Liver (tissue), 10 donors: ENCODE measurements at places on chromosomes 1 and 21. TPM values are rescaled to one million over a fixed set of nuclear protein-coding genes. Genes with fewer than 3 reads are reported as not detected.

DNA sequence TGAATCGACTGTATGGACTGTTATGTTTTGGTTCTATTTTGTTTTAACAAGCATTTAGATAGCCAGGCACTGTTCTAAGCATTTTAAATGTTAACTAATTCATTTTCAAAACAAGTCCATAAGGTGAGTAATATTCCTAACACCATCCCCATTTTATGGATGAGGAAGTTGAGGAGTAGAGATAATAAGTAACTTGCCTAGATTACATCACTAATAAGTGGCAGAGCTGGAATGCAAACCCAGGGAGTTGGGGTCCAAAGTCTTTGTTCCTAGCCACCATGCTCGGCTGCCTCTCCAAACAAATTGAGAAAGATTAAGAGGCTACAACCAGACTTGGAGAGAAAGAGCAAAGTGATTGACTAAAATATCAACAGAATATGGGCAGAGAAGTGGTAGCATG lies 12.6 kb upstream of the LEPR start:
- DNase-seq = no peak

- DNase-seq = no peak
Measured at GRCh38 chr1:208807446-208808127, 563.4 kb upstream of the PLXNA2 start.

DNA sequence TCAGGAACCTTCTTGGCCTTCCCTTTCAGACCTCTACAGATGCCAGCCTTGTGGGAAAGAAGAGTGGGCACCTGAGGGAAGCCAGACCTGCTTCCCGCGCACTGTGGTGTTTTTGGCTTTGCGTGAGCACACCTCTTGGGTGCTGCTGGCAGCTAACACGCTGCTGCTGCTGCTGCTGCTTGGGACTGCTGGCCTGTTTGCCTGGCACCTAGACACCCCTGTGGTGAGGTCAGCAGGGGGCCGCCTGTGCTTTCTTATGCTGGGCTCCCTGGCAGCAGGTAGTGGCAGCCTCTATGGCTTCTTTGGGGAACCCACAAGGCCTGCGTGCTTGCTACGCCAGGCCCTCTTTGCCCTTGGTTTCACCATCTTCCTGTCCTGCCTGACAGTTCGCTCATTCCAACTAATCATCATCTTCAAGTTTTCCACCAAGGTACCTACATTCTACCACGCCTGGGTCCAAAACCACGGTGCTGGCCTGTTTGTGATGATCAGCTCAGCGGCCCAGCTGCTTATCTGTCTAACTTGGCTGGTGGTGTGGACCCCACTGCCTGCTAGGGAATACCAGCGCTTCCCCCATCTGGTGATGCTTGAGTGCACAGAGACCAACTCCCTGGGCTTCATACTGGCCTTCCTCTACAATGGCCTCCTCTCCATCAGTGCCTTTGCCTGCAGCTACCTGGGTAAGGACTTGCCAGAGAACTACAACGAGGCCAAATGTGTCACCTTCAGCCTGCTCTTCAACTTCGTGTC lies 995 bp upstream of the ZBTB48 start:
- DNase-seq = no peak

DNA sequence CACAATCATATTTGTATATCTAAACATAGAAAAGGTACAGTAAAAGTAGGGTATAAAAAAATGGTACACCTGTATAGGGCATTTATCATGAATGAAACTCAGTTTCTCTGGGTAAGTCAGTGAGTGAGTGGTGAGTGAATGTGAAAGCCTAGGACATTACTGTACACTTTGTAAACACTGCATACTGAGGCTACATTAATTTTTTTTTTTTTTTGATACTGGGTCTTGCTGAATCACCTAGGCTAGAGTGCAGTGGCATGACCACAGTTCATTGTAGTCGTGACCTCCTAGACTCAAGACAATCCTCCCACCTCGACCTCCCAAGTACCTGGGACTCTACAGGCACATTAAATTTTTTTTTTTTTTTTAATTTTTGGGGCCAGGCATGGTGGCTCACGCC lies 27.8 kb downstream of the FBXO28 start:
- no peak for DNase-seq

DNA sequence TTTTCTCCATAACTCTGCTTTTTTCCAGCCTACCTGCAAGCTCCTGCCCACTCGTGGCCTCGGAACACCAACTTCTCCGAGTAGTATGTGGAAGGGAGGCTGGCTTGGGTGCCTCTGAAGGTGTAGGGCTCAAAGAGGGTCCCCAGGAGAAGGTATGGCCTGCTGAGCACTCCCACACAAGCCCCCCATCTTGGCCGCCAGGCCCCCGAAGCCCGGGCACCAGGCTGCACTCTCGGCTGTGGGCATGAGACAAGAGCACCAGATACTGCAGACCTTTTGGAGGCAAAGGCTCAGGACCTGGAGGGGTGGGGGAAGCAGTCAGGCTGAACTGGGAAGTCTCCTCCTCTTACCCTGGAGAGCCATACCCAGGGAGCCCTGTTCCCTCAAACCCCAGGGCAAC lies 1.7 kb downstream of the ZNF692 start:
- DNase-seq = no peak

DNA sequence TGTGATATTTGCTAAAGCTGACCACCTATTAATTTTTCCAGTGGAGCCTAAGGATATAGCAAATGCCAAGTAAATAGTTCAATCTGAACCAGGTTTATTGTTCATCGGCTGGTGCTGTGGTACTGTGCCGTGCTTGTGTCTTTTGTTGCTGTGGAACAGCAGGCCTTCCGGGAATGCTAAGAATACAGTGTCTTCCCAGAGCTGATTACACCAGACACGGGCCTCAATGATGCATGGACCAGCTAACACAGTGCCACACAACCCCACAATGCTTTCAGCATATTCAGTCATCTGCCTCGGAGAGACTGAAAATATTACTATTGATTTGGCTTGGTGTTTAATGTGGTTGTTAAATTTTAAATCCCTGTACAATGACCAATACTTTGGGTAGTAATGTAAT lies 415.4 kb downstream of the PTBP2 start:
- DNase-seq = no peak

- DNase-seq = no peak
Measured at GRCh38 chr1:28426831-28427230, 57.3 kb downstream of the PHACTR4 start.

DNA sequence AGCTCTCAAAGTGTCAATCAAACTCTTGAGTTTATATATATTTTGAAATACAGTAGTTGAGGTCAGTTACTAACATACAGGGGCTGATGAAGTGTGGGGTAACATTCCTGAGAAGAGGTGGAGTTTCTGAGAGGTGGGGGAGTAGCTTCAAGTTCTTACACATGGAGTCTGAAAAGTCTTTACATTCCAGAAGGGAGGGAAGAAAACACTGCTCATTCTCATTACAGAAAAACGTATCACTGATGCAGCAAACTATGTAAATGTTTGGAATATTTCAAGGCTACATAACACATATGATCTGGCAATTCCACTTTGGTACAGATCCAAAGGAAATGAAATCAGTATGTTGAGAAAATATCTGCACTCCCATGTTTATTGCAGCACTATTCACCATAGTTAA lies 1065.8 kb upstream of the B3GALT2 start:
- no peak for DNase-seq

GRCh38 chr1:11693024-11693590 lies 1.6 kb downstream of the DRAXIN start:
- DNase-seq = no peak

DNA sequence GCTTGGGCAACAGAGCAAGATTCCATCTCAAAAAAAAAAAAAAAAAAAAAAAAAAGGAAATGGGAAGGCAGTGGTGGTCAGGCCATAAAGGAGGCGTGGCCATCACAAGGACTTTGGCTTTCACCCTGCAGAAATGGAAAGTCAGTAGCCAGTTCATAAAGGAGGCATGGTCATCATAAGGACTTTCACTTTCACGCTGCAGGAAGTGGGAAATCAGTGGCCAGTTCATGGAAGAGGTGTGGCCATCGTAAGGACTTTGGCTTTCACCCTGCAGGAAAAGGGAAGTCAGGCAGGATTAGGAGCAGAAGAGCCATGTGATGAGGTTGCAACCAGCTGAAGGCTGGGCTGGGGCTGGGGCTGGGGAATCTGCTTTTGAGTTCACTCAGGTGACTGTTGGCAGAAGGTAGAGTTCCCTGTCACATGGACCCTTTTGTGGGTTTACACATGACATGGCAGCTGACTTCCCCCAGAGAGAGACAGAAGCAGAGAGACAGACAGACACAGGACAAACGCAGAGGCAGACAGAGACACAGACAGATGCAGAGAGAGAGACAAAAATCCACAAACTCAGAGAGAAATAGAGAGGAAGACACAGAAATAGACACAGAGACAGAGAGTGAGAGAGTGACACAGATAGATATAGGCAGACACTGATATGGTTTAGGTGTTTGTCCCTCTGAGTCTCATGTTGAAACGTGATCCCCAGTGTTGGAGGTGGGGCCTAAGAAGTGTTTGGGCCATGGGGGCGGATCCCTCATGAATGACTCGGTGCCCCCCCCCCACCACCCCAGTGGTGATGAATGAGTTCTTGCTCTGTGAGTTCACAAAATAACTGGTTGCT lies 263.9 kb upstream of the KAZN start:
- DNase-seq = no peak

- DNase-seq = no peak
Measured at GRCh38 chr21:35920436-35920835, 139.9 kb downstream of the SETD4 start.

GRCh38 chr1:54453509-54453908 lies 47.3 kb upstream of the SSBP3 start:
- DNase-seq = no peak

ABCA4 gene
- 0.19 TPM for total RNA-seq

DNA sequence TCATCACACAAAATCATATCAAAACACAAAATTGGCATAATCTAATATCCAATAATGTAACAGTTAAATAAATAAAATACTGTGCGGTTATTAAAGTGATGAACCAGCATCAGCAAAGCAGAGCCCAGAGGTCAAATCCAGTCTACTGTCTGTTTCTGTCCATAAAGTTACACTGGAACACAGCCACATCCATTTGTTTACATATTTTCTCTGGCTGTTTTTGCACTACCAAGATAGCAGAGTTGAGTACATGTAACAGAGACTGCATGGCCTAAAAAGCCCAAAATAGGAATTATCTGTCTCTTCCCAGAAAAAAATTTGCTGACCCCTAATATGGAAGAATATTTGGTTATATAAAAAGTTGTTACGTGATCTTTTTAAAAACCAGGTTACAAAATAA lies 242.2 kb upstream of the DMRTA2 start:
- no peak for DNase-seq

LCK gene
- total RNA-seq = 3.8 TPM

GRCh38 chr21:41680444-41681347 lies 86.2 kb downstream of the RIPK4 start:
- DNase-seq = no peak

PRKAA2 gene
- total RNA-seq = 2.3 TPM

GRCh38 chr1:232204269-232204668 lies 425.7 kb downstream of the SIPA1L2 start:
- DNase-seq = no peak

GRCh38 chr1:203673550-203674411 lies 47.1 kb downstream of the ATP2B4 start:
- no peak for DNase-seq

ASTN1 gene
- total RNA-seq = 0.25 TPM

GRCh38 chr1:32893198-32894018 lies 7.1 kb downstream of the HPCA start:
- no peak for DNase-seq

- DNase-seq = no peak
Measured at GRCh38 chr1:6860401-6860800, 75.1 kb downstream of the CAMTA1 start.

DNA sequence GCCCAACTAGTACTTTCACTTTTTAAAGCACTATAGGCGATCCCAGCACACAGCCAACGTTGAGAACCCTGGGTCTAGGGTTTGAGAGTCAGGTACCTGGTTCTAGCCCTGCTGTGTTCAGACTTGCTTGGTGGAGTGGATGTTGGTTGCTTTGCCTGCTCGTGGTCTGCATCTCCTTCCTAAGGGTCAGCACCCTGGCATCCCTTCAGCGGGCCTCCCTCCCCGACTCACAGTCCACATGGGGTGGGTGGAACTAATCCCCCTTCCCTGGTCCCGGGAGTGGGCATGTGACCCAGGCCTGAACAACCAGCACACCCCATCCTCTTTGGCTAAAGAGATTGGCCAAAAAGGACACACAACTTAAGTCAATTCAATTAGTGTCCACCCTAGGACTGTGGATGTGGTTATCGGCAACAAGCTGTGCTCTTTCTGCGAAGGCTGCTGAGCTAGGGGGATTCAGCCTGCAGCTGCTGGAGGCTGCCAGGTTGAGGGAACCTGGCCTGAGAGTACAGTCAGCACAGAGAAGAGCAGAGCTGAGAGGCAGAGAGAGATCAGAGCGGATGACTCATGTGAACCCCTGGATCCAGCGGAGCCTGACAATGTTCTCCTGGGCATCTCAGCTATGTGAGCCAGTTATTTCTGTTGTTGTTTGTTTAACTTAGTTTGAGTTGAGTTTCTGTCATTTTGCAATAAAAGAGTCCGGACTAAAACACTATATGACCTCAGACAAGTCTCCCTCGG lies 138.9 kb downstream of the ACTL8 start:
- no peak for DNase-seq

S100A12 gene
- 35.2 TPM for total RNA-seq

DNA sequence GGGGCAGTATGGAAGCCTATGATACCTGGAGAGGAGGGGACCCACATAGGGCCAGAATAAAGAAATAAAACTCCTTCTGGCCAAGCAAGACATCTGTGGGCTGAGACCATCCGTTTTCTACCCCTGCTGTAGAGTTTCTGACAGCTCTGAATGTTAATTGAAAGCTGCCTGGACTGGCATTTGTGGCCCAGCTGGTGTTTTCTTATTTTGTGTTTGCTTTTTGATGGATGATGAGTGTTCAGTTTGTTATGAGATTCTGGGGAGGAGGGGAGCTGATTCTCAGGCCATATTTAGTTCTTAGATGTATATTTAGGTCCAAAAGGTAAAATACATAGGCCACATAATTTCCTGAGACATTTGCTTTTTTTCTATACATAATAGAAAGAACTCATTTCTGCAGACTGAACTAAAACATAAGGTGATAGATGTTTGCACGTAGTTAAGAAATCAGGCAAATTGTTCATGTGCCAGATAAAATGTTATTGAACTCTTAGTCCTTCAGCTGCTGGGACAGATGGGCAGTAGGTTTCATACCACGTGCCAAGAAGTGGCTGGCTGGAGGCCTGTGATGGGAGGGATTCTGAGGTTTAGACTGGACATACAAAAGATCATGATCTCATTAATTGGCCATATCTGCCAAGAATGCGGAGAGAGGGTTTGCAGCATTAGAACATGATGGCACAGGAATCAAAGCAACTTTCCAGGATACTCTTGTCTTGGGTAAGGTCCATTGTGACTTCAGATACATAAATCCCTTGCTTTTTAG lies 54.1 kb downstream of the DSCAM start:
- no peak for DNase-seq

AMY1B gene
- not detected for total RNA-seq

F13B gene
- 194 TPM for total RNA-seq

CELF3 gene
- 0.28 TPM for total RNA-seq

GRCh38 chr1:95223110-95223509 lies 10.9 kb upstream of the RWDD3 start:
- DNase-seq = no peak

TFF2 gene
- total RNA-seq = not detected

LRRC39 gene
- total RNA-seq = 0.14 TPM

RHD gene
- total RNA-seq = 85.4 TPM
